IPS DF 19.7 (cell line): ENCODE measurements at places on chromosomes 12 and 14.

- DNase-seq = no peak
Observed at GRCh38 chr14:40133463-40133862, 701.2 kb upstream of the FBXO33 start.

DNA sequence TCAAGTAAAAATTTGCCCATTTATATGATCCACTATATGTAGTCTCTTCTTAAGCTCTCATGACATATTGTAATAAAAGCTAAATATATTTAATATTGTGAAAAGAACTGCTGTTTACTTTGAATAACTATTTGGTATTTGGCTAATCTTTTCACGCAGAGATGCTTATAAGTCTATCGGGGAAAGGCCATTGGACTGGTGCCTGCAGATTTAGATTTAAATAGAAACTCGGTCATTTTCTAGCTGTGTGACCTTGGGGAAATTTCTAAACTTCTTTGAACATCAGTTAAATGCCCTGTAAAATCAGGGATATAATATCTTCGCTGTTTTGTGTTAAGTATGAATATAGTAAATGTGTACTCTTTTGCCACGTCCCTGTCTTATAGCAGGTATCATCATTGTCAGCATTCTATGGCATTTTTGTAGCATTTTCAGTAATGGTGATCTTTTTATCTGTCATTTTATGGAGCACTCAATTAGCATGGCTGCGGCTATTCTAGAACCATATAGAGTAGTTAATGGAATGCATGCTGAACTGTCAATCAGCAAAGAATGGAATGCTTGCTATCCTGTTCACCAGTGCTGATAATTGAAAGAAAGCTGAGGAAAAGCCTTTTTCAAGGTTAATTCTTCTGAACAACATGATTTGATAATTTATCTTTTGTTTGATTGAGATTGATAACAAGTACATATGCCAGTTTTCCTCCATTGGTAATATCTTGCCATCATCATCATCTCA, 181.2 kb downstream of the TMTC2 start:
- DNase-seq = no peak

GRCh38 chr14:50762001-50762930, 68.7 kb downstream of the NIN start:
- no peak for DNase-seq

- DNase-seq = no peak
Observed at GRCh38 chr14:71692496-71692895, 239.7 kb upstream of the RGS6 start.

- no peak for DNase-seq
Observed at GRCh38 chr14:102666635-102667034, 74.2 kb downstream of the RCOR1 start.

GRCh38 chr12:25698772-25699171, 145.7 kb upstream of the LMNTD1 start:
- no peak for DNase-seq

DNA sequence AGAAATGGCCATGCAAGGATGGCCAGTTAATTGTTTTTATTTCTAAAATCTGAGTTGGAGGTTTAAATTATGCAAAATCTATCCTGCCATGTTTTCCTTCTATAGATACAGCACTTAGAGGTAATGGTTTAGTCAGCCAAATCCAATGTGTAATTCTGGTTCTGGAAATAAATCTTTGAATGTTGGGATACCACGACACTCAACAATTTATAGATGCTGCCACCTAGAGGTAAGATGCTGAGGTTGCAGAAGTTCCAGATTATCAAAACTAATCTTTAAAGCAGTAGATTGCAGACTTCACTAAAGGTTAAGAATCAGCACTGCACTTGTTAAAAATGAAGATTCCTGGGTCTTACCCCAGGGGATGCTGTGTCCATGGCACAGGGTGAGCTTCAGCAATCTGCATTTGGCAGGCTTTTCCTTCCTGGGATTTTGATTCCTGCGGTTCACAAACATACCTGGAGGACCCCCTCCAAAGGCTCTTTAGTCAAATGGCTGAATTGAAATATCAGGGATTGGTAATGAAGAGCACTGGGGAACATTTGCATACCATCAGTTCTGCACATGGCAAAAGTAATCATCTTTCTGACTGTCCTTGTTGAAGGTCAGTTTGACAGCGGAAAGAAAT, 53.4 kb upstream of the ANO4 start:
- no peak for DNase-seq

DNA sequence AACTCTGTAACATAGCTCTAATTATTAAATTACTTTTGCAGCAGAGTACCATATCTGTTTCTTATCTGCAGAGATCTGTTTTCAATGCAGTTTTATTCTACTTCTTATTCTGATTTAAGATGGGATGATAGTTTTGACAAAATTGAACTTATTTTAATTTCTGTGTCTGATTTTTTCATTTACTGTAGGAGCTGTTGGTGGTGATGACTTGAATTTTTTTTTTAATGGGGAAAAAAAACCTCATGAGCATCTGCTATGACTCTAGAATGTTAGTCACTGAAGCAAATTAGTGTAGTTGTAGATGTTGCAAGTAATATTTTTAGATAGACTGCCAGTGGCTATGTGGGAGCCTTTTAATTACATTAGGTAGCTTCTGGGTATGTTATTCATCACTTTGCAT, 23.4 kb downstream of the DNM1L start:
- no peak for DNase-seq

DNA sequence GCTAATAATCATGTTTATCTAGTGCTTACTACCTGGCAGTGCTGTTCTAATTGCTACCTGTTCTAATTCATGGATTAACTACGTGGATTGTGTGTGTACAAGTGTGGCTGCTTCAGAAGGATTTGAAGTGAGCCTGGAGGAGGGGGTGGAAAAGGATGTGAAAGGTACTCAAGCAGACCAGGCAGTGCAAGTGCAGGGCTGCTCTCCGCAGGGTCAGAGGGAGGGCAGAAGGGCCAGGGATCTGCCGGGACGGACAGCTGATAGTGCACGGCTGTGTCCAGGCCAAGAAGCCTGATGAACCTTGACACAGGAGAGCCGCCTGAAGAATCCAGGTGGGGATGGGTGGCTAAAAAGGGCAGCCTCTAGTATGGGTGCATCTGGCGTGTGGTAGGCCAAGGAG, 28.5 kb downstream of the PIWIL1 start:
- no peak for DNase-seq

DNA sequence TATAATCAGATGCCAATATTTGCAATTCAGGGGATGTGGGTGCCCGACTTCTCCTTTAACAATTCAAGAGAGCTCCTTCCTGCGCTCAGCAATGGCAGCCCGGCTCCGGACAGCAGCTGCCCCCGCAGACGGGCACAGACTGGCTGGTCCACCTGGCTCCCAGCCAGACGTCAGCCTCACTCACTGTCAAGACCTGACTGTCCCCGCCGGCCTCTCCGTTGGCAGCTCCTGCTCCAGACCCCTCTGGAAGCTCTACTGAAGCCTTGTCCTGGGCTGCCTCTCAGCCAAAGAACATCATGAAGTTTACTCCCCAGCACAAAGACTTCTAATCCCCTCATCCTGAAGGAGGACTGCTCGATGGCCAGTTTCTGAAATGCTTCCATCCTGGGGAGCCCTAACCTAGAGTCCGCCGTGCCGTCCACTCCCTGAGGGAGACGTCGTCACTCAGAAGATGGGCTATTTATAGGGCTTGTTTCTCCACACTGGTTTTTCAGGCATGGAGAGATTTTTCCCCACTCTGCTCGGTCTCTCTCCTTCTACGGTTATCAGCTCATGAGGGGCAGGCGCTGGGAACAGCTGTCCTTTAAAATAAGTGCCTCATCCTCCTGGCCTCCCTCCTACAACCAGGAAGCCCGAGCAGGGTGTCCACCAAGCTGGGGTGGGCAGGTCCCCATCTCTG, 126.2 kb downstream of the RFLNA start:
- no peak for DNase-seq

DNA sequence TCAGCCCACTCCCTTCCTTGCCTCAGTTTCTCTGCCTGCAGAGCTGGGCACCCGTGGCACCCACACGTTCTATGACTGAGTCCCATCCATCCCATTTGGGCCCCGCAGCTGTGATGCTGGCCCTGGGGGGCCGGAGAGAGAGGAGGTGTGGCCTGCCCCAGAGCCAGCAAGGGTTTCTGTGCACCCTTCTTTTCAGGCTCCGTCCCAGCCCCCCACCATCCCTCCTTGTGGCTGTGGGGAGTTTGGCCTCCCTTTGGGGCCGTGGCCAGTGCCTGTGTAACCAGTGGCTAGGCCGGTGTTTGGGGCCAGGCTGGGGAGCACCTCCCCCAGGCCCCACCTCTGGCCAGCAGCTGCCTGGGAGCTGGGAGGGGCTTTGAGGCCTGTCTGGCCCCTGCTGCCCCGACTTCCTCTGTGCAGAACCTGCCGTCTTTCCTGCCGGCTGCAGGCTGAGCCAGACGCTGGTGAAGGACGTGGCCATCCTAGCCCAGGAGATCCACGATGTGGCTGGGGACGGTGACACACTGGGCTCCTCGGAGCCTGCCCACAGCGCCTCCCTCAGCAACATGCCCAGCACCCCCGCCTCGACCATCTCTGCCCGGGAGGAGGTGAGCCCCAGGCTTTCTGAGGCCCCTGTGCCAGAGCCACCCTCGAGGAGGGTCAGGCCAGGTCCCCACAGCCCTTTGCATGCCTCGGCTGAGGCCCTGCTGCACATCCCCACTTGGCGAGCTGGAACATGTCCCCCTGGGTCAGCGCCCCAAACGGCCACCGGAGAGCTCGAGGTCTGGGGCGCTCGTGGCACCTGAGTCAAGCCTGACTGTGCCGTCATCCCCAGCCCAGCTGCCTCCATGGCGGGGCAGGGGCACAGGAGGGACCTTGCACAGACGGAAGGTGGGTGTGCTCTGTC, 27.7 kb downstream of the CEP170B start:
- no peak for DNase-seq

DNA sequence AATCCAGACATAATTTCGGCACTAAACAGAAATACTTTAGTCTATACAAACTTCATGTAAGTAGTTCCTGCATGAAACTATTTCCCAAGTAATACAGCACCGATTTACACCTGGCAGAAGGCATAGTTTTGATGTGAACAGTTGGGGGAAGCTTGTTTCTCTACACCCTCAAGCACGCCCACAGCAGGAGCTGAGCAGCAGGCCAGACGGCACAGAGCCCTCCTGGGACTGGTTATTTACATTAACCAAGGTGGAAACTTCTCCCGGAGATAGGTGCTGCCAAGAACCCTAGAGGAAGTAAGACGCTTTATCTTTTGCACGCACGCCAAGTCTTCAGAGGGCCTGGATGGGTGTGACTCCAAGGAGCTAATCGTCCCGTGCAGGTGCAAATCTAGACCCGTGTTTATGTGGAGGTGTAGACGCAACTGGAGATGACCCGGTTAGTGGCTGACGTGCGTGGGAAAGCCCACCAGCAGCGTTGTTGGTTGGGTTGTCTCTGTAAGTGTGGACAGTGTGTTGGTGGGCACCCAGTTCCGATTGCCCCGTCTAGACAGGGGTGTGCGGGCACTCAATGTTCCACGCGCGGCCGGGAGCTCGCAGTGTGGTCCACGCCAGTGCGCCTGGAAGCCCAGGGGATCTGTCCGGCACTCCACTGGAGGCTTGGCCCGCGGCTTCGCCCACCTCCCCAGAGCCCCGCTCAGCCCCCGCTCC, 767 bp upstream of the TCP11L2 start:
- DNase-seq = no peak
